Spinal cord (tissue), 10 donors: ENCODE measurements at places on chromosomes 7 and 10. TPM values are rescaled to one million over a fixed set of nuclear protein-coding genes. Genes with fewer than 3 reads are reported as not detected.

TMEM213 gene
- total RNA-seq = not detected

PON3 gene
- total RNA-seq = 3.5 TPM

GJC3 gene
- 12.6 TPM for total RNA-seq

GNG11 gene
- 39.1 TPM for total RNA-seq

IKZF1 gene
- 9.0 TPM for total RNA-seq

ATP6V0A4 gene
- total RNA-seq = 1.3 TPM

CDHR1 gene
- 4.7 TPM for total RNA-seq

EBLN1 gene
- not detected for total RNA-seq

ACTL6B gene
- total RNA-seq = 35.2 TPM

LFNG gene
- 16.7 TPM for total RNA-seq

COL28A1 gene
- 6.8 TPM for total RNA-seq

BLNK gene
- 4.8 TPM for total RNA-seq

KLF14 gene
- total RNA-seq = not detected
